ENCODE measurements at places on chromosomes 7 and 10.

DNA sequence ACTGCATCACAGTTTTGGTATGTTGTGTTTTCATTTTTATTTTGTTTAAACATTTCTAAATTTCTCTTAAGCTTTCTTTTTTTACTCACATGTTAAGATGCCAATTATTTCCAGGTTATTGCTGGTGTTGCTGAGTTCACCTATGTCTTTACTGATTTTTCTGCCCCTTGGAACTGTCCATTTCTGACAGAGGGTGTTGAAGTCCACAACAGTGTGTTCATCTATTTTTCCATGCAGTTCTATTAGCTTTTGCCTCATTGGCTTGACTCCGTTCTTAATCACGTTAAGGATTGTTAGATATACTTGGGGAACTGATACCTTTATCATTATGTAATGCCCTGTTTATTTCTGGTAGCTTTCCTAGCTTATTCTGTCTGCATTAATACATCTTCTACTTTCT, 158.0 kb upstream of the TCERG1L start:
- no peak for DNase-seq

GRCh38 chr10:3902054-3902808, 117.2 kb upstream of the KLF6 start:
- no peak for DNase-seq

- DNase-seq: no peak
These were observed 87.4 kb downstream of the RAMP3 start for GRCh38 chr7:45244981-45245380.

DNA sequence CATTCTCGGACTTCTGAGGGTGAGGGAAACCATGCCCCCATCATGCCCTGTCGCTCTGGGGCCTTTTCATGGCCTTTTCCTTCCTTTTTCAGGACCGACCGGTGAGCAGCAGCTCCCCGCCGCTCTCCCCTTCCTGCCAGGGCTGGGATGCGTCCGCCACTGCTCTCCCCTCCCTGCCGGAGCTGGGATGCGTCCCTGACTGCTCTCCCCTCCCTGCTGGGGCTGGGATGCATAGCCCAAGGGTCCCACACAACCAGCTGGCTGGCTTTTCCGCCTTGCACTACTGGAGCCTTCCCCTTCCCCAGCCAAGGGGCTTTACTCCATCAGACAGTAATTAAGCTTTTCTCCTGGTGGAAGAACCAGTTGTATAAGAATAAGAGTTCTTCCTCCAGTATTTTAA, 129.7 kb upstream of the COBL start:
- DNase-seq: no peak

DNA sequence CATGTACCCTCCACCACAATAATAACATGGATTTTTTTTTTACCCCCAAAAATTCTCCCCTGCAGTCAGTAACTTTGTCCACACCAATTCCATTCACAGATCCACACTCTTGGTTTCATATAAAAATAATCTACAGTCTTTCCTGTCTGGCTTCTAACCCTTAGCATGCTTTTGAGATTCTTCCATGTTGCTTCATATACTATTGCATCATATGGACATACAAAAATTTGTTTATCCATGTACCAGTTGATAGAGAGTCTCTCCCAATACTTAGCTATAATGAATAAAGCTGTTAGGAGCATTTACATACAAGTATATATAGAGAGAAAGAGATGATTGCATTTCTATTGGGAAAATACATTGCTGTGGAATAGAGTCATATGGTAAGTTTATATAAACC, 575.0 kb downstream of the XPNPEP1 start:
- DNase-seq: no peak

GRCh38 chr7:128194533-128195282, 46.4 kb upstream of the LEP start:
- DNase-seq: no peak

GRCh38 chr10:95233377-95234034, 39.5 kb downstream of the ACSM6 start:
- DNase-seq: no peak

- DNase-seq: peak; percentile 51
These were observed 1.0 kb downstream of the CPED1 start for GRCh38 chr7:120989257-120990220.

DNA sequence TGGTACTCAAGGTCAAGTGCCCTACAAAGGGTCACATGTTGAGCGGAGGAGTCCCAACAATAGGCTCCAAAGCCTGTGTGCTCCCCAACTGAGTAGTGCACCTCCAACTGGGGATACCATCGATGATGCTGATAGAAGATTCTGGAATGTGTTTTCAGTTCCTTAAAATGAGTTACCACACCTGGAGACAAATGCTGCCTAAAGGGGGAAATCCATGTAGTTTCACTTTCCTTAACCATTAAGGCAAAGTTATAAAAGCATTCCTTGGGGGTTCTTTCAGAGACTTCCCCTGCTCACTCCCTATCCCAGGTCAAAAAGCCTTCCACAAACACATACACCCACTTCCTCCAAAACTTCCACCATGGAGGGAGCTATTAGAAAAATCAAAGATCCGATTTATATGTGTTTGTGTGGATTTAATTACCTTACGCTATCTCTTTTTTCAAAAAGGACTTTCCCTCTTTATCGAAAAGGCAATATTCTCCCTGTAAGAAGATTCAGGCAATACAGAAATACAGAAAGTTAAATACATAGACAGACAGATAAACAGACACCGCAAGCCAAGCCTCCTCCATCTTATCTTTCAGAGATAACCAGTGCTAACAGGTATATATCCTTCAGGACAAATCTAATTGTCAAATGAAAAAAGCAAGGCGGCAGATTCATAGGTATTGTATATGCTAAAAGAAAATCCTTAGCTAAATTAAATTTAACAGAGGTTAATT, 135.9 kb upstream of the ASAH2 start:
- no peak for DNase-seq

DNA sequence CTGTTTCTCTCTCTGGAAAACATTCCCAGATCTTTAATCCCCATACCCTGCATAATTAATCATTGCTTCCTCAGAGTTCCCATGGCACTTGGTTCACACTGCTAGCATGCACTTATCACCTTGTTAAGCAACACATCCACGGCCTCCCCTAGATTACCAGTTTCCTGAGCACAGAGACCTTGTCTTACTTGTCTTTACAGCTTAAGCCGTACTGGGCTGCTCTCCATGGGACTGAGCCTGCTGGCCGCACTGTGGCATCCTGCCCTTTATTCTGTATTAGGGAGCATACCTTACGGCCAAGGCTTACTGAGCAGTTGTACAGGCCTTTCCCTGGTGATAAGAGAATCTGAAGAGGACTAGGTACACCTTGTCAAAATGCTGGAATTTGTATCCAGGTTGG, 190.2 kb downstream of the REEP3 start:
- DNase-seq: peak; percentile 53

DNA sequence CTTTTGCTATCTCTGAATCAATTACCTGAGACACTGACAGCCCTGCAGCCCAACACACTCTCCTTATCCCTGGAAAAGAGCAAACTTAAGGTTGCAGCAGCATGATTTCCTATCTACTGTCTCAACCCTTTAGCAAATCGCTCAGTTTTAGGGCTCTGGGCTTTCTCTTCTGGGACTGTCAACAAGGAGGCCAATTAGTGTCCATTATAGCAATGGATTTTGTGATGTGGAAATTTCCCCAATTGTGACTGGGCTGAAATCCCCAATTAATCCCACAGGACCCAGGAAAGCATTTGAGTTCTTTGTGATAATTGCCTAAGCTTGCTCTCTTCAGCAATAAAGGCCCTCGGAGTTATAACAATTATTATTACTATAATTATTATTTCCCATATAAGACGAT, 197.0 kb downstream of the ZNF438 start:
- DNase-seq: no peak

GRCh38 chr10:10598297-10598696, 419.4 kb upstream of the CELF2 start:
- DNase-seq: no peak

GRCh38 chr10:111298031-111298430, 221.2 kb downstream of the ADRA2A start:
- no peak for DNase-seq

- no peak for DNase-seq
These were observed 55.2 kb downstream of the DIP2C start for GRCh38 chr10:634256-634655.

GRCh38 chr10:30114401-30114800, 55.0 kb upstream of the JCAD start:
- no peak for DNase-seq

GRCh38 chr7:11831736-11832495, at the start of gene THSD7A:
Gene THSD7A, minus strand, starts transcription at chr7:11832198. Its CDS starts 252 bp downstream, at chr7:11831946.
- peak; percentile 76 for DNase-seq

- DNase-seq: no peak
These were observed 2.9 kb downstream of the OLAH start for GRCh38 chr10:15046626-15047025.

DNA sequence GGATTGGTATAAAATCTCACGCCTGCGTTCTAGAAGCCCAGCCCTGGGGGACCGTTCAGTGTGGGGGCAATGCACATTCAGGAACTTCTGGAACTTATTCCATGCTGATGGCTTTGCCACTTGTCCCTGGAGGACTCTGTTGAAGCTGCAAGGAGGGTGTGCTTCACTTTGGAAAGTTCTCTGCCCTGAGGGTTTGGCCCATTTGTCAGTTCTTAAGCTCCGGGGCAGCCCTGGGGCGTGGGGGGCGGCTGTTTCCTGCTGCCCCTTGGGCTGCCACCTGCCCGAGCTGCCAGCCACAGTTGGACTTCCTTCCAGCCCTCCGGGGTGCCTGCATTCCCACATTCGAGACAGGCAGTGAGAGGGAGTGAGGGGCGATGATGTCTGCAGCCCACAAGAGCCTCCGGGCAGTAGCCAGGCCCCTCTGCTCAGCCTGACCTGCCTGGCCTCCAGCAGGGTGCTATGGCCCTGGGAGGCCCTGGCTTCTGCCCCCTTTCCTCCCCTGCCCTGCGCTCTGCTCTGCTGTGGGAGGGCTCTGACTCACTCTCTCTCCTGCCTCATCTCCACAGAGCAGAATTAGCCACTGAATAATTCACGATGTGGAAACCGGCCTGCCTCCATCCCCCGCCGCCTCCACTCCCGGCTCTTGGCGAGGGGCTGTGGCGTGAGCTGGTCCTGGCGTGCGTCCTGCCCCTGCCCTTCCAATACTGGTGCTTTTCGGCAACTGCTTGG, 1.9 kb downstream of the TTYH3 start:
- no peak for DNase-seq

DNA sequence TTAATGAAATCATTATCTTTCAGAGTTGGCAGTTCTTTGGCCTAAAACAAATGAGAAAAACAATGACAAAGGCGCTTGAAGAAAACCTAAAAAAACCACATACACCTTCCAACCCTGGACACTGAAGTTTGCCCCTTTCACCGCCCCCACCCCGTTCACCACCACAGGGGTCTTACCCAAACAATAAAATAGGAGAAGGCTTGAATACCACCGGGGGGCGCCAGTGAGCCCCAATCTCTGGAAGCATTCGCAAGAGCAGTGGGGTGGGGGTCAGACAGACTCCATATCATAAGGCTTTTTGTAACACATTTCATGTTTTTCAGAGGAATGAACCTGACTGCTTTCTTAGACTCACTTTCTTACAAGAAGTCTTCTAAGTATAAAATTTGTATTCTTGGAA, 163.6 kb downstream of the PIP4K2A start:
- peak; percentile 35 for DNase-seq

GRCh38 chr7:100887516-100888290, 1.8 kb downstream of the UFSP1 start:
- DNase-seq: no peak

DNA sequence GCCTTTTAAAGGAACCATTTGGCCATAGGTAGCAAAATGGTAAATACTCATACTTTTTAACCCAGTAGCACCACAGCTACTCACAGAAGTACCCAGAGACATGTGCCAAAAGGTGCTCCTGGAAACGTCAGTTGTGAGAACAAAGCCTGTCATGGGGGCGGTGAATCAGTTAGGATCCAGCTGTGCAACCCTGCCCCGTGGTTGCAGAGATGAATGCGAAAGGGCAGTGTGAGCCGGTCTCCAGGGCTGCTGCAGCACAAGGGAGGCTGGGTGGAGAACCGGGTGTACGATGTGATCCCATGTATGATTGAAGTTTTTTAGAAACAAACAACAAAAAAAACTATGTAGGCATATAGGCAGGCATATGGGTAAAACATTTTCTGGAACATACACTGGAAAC, 1.3 kb upstream of the LRRC18 start:
- DNase-seq: no peak

DNA sequence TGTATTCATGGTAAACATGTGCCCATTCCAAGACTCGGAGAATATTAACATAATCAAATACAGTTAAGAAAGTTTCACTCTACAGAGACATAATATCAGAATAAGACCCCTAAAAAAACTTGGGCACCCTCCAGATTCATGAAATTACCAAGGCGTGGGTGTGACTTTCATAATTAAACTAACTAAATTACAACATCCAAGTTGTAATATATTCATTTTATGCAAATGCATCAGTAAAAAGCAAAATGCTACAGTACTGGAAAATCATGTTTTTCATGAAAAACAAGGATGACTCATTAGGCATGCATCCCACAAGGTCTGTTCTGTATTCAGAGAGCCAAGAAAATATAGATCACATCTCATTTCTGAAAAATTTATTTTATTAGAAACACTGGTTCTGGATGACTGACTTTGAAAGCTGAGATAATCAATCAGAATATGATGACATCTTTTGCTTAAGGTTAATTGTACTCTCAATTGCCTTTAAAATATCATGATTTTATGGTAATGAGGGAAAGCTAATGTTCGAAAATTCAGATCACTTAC, 248.8 kb upstream of the SMIM30 start:
- no peak for DNase-seq

- no peak for DNase-seq
These were observed 51.4 kb downstream of the BTAF1 start for GRCh38 chr10:91974960-91975359.

DNA sequence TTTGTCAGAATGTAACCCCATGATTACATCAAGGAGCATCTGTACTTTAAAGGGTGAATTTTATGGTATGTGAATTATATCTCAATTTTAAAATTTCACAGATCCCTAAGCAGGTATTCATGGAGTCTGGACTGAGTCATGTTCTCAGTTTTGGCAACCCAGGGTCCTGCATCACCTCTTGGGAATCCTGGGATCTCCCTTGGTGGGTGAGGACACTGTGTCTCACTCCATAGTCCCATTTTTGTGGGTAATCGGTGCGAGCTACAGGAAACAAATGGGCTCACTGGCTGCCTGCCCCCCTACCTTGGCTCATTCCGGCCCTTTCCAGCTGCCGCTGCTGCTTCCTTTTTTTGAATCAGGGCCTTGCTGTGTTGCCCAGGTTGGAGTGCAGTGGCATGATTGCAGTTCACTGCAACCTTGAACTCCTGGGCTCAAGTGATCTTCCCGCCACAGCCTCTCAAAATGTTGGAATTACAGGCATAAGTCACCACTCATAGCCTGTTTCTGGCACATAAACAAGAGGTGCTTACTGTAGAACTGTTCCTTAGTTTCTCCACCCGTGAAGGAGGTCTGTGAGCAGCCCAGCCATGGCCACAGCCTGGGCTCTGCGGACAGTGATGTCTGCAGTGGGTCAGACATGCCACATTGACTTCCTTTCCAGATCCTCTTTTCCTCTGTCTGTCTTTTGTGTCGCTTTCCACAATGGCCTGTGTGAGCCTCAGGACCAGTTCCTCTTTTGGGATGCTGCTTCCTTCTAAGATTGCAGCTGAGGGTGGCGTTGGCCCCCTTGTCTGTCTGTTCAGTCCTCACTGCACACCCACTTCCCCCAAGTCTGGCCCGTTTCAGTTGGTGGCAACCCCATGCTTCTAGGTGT, 14.5 kb downstream of the PALD1 start:
- DNase-seq: no peak
